ENCODE measurements at places on chromosomes 6 and 20.

GRCh38 chr6:23879816-23880215, 246.2 kb upstream of the NRSN1 start:
- DNase-seq: no peak

- no peak for DNase-seq
These were observed 317.9 kb upstream of the MARCKS start for GRCh38 chr6:113539202-113539601.

DNA sequence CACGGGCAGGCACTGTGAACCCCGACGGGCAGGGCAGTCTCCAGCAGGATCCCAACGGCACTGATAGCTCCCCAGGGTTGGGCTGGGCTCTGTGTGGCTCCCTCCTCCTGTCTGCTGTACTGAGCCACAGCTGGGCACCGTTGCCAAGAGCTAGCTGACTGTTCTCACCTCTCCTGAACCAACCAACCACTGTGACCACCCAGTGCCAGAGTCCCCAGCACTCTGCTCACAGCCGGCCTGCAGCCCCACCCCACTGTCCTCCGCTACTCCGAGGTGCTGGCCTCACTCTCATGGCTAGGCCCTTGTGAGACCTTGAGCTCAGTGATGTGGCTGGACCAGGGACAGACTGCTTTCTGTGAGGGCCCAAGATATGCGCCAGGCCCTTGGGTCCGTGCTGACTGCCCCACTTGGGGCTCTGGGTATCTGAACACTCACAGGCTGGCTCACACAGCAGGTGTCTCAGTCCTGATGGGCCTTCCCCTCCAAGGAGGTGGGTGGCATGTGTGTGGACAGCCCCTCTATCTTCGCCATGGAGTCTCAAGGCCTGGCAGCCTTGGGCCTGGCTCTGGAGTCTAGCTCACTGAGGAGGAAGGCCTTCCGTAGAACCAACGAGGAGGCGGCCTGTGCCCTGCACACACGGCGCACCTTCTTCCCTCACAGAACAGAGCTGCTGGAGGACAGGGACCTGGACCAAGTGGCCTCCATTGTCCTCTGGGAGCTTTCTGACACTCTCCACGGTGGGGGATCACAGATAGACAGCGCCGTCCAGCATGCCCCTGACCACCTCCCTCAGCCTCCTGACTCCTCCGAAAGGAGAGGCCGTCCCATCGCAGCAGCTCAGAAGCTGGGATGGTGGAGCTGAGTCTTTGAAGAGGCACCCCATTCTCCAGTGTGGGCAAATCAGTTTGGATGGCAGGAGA, 53.5 kb downstream of the TCP11 start:
- no peak for DNase-seq

- DNase-seq: no peak
These were observed 65.4 kb downstream of the GPR6 start for GRCh38 chr6:110043366-110043994.

- no peak for DNase-seq
These were observed 52.3 kb upstream of the L3MBTL3 start for GRCh38 chr6:129966125-129966524.

GRCh38 chr6:117393045-117393444, 32.7 kb downstream of the ROS1 start:
- DNase-seq: no peak

DNA sequence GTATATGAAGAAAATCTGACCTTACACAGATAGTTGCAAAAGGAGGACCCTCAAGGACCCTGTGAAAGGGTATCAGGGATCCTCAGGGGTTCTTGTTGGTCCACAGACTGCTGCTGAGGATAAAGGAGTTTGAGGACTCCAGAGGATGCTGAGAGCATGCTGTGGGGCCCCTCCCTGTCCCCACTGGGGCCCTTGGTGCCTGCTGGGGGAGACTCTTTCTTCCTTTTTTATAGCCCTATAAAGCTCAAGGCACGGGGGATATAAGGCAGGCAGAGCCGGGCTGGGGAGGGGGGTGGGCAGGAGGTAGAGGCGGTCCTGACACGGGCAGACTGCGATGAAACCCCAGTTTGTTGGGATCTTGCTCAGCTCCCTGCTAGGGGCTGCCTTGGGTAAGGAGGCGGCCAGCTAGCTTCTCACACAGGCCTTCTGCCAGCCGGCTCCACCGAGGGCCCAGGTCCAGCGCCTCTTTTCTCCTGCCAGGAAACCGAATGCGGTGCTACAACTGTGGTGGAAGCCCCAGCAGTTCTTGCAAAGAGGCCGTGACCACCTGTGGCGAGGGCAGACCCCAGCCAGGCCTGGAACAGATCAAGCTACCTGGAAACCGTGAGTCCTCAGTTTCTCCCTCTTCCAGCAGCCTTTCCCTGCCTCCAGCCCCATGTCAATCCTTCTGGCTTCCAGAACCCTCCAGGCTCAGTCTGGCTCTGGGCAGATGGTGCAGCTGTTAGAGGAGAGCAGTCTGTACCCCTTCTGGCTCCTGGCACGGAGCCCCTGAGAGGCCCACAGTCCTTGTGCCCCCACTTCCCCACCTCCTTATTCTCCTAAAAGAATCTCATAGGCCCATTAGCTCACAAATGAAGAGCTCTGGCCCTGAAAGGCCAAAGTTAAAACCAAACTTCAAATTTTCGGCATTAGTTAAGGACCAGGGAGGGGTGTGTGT, at the start of gene LY6G6D:
LY6G6D (plus strand) TSS at position 327 of the 937 bp plus-strand sequence; CDS start at position 335, 8 bp downstream.
- no peak for DNase-seq

GRCh38 chr20:15220009-15220656, 882.7 kb upstream of the FLRT3 start:
- no peak for DNase-seq

DNA sequence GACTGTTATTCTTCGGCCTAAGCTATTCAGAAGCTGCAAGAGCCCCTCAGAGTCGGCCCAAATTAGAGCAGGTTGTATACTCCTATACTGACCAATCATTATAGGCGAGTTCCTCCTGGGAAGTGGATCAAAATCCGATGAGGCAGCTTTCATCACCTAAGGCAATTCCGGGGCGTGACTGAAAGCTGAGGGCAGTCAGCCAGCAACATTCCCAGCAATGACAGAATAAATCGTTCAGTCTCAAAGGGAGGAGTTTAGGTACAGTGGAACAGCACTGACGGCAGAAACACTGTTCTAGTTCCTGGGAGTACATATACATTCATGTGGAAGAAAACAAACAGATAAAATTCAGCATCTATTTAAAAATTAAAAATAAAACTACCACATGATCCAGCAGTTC, 10.8 kb downstream of the HLA-DQB2 start:
- DNase-seq: no peak

DNA sequence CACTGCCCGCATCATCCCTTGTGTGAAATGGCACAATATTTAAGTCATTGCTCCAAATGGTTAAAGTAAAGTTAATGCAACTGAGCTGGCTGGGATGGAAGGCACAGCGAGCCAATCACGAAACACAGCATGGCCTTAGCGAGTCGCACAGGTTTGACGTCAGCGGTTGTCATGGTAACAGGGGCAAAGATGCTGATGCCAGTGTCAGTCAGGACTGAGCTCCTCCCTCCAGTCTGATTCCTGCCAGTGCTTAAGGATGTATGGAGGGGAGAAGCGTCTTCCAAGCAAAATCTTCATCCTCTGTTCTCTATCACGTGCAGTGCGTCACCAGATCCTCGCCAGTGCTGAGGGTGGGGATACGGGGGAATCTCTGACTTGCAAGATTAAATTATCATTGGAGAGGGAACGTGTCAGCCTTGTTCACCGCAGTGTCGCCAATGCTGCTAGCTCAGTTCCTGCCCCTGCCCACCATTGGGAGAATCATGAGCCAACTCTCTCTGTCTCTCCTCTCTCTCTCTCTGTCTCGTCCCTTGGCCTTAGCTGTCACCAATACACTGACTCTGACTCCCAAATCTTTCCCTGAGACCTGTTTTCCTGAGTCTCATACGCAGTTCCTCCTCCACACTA, 24.5 kb downstream of the TSPYL4 start:
- no peak for DNase-seq

GRCh38 chr6:4103929-4104328, 25.0 kb upstream of the FAM217A start:
- DNase-seq: no peak

GRCh38 chr6:144195671-144196270, 45.5 kb downstream of the STX11 start:
- no peak for DNase-seq

GRCh38 chr6:52125572-52125971, 38.2 kb upstream of the PKHD1 start:
- no peak for DNase-seq

DNA sequence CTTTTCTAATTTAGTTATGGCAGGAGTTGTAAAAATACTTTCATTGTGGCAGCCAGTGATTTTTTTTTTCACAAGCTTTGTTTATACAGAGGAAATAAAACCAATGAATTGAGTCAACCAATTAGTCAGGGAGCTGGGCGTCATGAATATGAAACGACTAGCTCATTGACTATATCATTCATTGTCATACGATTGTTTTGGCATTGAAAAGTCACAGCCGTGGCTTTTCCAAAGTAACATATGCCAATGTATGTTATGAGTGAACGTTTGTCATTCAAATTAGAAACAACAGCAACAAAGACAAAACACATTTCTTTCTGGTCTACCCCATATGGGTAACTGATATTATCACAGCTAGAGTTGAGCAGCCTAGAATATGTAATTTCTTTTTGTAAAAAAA, 810.6 kb downstream of the EPHA7 start:
- DNase-seq: no peak

GRCh38 chr6:25481267-25481666, 170.7 kb upstream of the SCGN start:
- no peak for DNase-seq

DNA sequence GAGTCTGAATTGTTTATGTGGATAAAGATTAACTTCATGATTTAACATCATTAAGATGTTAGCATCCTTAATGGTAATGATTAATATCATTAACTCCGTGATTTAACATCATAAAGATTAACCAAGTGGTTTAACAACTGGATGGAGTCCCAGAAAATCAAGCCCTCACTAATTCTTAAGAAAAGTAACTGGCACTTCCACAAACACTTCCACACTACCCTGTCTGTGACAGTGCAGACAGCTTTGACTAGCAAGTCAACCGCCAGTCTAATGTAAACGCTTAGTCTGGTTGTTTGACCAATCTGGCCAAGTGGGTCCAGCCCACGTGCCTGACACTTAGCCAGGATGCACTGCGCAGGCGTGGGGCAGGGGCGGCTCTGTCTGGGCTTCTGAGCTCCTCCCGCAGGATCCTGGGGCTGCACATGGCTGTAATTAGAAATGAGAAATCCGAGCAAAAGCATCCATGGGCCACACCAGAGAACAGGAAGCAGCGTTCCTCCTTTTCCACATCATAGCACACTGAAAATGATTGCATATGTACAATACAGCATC, 424.2 kb downstream of the FOXA2 start:
- no peak for DNase-seq

GRCh38 chr20:63062188-63063140, 55.7 kb upstream of the BHLHE23 start:
- DNase-seq: no peak

- DNase-seq: no peak
These were observed 75.3 kb downstream of the UTRN start for GRCh38 chr6:144360401-144360800.

- DNase-seq: peak; percentile 22
These were observed 57.1 kb upstream of the MAP7 start for GRCh38 chr6:136607204-136607931.

DNA sequence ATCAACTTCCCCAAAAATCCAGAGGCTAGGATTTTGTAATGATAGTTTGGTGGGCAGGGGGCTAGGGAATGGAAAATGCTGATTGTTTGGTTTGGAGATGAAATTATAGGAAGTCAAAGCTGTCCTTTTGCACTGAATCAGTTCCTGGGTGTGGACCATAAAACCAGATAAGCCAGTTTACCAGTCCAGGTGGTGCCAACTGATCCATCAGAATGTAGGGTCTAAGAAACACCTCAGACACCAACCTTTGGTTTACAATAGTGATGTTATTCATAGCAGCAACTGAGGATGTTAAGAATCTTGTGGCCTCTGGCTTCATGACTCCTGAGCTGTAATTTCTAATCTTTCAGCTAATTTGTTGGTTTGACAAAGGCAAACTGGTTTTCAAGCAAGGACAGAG, 496.6 kb upstream of the EPHA7 start:
- DNase-seq: no peak

GRCh38 chr20:51560042-51560441, 17.5 kb upstream of the NFATC2 start:
- DNase-seq: no peak

DNA sequence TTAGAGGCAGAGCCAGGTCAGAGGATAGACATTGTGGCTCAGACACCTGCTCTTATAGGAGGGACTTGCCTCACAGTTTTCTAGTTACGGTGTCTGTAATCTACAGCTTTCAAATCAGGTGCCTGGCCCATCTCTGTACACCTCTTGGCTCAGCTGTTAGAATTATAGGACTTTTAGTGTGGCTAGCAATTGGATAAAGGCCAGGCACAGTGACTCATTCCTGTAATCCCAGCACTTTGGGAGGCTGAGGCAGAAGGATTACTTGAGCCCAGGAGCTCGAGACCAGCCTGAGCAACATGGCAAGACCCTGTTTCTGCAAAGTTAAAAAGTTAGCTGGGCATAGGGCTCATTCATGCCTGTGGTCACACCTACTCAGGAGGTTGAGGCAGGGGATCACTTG, 20.0 kb downstream of the BRPF3 start:
- no peak for DNase-seq

- peak; percentile 30 for DNase-seq
These were observed 800 bp downstream of the RWDD2A start for GRCh38 chr6:83193747-83194566.

DNA sequence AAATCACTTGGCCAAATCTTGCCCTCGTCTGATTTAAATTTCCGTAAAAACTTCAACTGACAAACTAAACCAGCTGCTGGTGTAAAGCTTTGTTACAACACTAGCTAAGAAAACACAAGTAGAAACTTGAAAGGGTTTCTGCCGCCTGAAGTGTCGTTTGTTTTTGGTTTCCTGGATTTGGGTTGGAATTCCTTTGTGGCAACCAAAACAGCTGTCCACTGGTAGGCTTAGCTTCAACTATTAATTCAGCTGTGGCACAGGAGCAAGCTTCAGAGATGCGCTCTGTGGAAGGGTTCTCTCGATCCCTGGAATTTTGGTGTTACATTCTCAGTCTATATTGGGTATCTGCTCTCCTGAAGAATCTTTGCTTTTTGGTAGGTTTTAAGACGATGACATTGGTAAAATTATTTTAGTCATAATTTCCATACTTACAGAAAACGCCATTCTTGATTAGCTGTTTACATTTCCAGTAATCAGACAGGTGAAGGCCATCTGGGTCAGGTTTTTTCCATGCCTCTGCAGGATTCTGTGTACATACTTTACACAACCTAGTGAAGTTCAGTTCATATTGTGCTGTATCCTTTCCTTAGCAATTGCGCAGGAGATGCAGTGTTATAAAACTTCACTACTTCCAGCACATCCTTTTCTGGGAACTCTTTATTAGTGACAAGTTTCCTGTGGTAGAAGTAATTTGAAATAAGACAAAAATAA, 29.9 kb upstream of the SAMD3 start:
- DNase-seq: no peak

DNA sequence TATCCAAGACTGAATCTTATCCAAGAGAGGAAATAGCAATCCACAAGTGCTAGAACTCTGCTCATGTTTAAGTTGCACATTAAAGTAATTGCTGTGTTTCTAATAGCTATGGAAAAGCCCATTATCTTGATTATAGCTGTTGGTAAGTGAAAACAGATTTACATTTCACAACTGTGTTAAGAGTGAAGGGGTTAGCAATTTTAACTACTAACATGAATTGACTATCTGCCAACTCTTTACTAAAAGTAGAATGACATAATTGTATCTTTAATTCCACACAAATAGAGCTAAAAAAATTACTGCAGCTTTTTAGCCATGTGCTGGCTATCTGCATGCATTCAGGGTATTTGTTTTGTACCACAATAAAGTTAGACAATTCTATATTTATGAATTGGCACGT, 277.9 kb upstream of the IRAK1BP1 start:
- DNase-seq: no peak

- DNase-seq: no peak
These were observed 157.7 kb upstream of the GGTLC1 start for GRCh38 chr20:24146231-24146634.
